GM06990 (cell line): ENCODE measurements at places on chromosomes 16 and 17.

DNA sequence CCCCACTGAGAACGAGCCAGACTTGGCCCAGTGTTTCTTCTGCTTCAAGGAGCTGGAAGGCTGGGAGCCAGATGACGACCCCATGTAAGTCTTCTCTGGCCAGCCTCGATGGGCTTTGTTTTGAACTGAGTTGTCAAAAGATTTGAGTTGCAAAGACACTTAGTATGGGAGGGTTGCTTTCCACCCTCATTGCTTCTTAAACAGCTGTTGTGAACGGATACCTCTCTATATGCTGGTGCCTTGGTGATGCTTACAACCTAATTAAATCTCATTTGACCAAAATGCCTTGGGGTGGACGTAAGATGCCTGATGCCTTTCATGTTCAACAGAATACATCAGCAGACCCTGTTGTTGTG, 631 bp downstream of the BIRC5 start:
- no peak for DNase-seq

DNA sequence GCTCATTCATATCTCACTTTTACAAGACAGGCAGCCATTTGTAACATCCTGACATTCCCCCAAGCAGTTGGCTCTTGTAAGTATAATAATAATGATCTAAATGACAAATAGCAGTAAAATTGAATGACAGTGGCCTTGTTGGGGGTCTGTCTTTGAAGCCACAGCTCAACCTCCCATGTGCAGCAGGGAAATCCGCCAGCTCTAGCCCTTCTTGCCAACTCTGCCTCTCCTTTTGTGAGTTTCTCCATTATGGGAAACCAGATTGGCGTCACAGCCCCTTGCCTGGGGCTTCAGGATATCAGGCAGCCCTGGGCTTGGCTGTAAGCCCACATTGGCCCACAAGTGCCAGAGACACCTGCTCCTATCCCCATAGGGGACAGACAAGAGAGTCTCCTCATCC, 70.4 kb upstream of the CACNG5 start:
- no peak for DNase-seq

- DNase-seq, result no peak
These were observed 6.4 kb downstream of the ZNF764 start for GRCh38 chr16:30551781-30552180.

DNA sequence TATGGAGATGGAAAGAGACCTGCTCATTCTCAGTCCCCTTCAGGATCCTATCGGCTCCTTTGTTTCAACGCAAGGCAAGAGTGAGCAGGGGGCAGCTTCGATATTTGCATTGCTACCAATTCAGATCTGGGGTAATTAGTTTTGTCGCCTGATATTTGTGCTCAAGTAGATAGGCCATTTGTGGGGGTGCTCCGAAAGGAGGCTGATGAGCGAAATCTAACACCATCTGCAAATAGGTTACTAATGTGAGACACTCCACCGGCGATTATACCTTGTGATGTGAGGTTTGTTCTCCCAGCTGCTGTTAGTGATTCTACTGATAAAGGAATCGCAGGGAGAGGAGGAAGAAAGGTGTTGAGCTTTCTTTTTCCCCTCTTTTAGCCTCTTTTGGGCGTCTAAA, 31.5 kb downstream of the WSCD1 start:
- DNase-seq, result no peak

- DNase-seq, result no peak
These were observed 608 bp upstream of the TRIM37 start for GRCh38 chr17:59107306-59107670.

DNA sequence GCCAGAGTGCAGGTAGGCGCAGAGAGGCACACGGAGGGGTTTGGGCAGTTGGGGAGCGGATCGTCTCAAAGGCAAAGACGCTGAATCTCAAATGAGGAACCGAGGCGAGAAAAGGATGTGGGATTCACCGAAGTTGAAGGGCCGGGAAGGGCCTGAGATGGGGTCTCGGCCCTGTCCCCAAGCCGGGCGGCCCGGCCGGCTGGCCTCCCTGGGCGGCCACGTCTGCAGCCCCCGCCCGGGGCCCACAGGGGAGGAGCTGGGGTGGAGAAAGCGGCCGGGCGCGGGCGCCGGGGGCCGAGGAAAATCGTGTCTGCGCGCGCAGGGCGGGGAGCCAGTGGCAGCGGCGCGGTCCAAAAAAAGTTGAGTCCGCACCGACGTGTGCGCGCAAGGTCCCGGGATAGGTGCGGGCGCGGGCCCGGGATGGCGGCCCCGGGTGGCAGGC, 458 bp downstream of the SLC12A4 start:
- peak; percentile 55 for DNase-seq

DNA sequence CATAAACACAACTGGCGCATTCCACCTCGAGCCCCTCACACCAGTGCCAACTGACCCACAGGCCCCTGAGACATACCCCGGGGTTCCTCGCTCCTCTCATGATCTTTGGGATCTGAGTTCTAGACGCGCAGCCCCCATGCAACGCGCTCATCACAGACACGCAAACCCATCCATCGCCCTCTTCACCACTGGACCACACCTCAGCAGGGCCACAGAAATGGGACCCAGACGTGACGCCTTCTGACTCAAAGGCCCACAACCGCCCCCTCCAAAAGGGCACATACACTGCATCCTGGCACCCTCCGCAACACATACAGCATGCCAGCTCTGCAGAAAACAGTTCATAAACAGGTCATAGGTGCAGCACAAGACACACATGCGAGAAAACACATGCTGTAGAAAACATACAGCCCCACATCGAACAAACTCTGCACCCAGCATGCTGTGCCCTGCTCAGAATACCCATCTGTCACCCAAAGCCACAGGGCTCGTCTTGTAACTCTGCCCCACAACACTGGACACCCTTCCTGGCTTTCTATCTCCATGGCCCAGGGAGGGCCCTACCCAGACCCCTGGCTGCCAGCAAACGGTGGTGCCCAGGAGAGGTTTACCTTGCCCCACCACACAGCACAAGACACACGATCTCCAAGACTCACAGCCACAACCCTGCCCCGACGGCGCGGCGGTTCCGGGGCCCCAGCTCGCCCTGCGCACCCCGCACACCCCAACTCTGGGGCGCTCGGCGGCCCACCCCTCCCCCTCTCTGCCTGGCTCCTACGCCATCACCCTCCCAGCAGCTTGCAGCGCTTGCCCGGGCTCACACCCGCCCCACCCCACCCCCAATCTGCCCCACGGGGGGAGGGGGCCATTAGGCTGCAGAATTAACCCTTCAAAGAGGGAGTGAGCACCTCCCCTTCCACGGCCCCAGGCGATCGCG, 887 bp downstream of the ZBTB4 start:
- DNase-seq, result peak; percentile 70

- no peak for DNase-seq
These were observed 20.6 kb downstream of the HS3ST3B1 start for GRCh38 chr17:14321476-14321949.

DNA sequence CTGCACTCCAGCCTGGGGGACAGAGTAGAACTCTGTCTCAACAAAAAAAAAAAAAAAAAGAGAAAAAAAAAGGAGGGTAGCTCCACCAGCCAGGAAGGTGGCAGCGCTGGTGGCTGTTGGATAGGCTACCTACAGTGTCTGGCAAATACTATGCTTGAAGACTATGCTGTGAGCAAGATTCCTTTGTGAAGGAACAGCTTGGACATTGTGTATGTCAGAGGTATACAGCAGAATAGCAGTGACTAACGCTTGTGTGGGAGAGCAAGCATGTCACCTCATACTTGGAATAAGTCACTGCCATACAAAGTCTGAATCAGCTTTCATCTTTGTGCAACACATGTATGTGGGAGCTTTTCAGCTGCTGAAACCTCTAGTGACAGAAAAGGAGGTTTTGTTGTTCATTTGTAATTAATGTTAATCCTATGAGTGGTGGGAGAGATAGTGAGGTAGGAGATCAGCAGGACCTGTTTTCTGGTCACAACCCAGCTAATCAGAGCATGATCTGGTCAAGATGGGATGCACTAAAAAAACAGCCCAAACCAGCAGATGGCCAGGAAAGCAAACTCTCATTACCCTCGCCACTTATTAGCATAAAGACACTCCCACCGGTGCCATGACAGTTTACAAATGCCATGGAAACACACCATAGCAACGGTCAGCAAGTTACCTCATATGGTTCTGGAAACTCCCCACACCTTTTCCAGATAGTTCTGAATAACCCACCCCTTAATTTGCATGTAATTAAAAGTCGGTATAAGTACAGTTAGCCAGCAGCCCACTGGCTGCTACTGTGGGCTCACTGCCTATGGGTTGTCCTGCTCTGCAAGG, 6.8 kb upstream of the ITGAD start:
- DNase-seq, result no peak

- DNase-seq, result peak; percentile 56
These were observed 2.1 kb downstream of the FMNL1 start for GRCh38 chr17:45223539-45224528.

DNA sequence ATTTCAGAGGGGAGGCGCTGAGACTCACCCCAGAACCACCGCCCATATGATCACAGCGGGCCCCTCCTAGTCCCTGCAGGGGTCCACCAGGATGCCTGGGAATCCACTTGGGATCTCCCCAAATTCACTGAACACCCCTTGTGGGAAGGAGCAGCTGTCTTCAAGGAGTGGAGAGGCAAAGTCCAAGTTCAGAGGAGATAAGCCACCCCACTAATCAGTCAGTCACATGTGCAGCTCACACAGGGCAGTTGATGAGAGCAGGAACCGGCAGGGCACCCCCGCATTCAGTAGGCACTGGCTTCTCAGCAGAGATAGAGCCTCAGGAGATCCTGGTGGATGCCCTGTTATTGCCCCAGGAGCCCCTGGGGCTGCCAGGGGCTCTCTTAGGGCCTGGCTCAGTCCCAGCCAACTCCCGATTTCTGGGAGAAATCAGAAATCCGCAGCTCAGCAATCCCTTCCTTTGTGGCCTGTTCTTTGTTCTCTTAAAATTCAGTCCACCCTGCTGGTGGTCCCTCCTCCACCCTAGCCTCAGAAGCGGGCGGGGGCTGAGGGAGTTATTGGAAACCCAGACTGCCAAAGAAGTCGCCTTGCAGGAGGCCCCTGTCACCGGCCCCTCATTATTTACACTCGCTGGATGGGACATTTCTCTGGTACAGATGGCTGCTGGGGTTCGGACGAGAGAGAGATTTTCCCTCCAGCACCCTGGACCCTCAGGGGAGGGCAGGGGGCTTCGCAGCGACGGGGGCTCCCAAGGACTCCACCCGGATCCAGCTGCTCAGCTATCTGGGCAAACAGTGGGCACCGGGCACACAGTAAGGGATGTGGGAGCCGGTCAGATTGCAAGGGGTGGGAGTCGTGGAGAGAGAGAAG, 1.8 kb downstream of the CDC42EP4 start:
- DNase-seq, result no peak

DNA sequence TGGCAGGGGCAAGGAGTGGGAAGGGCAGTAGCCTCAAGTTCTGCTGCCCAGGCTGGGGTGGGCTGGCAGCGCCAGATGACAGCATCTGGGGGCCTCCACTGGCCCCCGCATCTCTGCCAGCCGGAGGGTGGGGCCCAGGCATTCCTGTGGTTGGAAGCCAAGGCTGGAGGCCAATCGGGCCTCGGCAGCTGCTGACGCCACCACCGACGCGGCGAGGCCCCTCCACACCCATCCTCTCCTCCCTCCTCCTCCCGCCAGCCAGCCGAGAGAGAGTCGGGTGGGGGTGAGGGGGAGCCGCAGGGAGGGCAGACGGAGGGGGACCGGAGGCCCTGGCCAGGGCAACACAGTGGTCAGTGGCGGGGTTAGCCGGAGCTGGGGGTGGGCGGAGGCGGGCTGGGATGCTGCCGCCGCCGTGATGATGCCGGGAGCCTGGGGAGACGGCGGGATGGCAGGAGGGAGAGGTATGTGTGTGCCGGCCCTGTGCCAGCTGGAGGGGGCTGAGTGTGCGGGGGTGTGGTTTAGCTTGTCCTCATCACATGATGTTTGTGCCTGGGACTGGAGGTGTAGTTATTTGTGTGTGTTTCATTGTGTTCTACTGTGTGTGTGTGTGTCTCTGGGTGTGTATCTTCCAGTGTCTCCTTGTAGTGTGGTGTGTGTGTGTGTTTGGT, 36.6 kb downstream of the ARHGAP23 start:
- no peak for DNase-seq

DNA sequence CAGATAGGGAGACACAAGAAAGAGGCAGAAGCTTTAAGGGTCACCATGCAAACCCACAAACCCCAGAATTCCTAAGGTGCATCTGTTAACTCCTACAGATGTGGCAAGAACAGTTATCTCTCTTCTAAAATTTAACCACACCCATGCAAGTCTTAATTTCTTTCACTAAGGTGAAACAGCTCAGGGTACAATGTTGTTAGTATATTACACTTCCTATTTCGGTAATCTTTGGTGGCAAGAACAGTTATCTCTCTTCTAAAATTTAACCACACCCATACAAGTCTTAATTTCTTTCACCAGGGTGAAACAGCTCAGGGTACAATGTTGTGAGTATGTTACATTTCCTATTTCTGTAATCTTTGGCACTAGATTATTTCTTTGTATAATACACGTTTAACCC, 6.6 kb downstream of the CCL23 start:
- DNase-seq, result no peak

GRCh38 chr17:57442914-57443571, 186.7 kb downstream of the MSI2 start:
- DNase-seq, result peak; percentile 67

GRCh38 chr16:74307383-74307782, 10.8 kb downstream of the PSMD7 start:
- no peak for DNase-seq

DNA sequence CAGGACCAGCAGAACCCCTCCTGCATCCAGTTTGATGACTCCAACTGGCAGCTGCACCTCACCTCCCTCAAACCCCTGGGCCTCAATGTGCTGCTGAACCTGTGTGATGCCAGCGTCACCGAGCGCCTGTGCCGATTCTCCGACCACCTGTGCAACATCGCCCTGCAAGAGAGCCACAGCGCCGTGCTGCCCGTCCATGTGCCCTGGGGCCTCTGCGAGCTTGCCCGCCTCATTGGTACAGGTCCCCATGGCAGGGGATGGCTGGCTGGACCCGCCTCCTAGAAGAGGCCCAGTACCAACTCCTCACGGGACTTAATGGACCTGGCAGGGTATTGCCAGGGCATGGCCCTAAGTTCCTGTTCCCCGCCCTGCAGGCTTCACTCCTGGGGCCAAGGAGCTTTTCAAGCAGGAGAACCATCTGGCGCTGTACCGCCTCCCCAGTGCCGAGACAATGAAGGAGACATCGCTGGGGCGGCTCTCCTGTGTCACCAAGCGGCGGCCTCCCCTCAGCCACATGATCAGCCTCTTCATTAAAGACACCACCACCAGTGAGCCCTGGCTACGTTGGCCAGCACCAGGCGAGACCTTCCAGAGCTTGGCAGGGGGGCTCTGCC, 22.7 kb downstream of the CASKIN2 start:
- DNase-seq, result no peak

DNA sequence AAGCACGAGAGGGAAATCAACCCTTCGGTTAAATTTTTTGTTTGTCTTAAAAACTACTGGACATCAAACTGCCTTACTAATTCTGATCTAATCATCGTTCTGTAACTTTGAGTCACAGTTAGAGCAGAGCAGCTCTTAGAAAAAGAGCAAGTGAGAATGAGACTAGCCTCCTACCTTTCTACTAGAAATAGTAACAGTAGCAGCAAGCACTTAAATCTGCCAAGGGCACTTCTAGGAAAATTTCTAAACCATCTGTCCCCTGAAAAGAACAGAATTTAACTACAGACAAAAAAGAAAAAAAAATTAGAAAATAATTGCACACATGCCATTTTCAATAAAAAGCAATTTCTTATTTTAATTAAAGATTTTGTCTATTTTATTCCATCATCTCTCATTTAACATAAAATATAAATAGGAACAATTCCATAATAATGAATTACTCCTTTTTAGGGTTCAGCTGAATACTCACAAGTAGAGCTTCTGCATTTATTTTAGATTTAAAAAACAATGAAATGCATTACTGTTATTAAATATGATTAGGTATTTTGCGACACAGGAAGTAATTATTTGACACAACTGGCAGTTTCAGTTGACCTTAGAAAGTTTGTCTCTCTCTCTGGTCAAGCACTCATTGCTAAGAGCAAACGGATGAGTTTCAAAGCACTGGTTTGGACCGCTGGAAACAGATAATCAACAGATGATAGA, 250.8 kb upstream of the SOX9 start:
- DNase-seq, result no peak
